ENCODE measurements at places on chromosomes 5 and 9.
A peak's percentile ranks its signal among the peaks of the same experiment; 100 is the strongest.

DNA sequence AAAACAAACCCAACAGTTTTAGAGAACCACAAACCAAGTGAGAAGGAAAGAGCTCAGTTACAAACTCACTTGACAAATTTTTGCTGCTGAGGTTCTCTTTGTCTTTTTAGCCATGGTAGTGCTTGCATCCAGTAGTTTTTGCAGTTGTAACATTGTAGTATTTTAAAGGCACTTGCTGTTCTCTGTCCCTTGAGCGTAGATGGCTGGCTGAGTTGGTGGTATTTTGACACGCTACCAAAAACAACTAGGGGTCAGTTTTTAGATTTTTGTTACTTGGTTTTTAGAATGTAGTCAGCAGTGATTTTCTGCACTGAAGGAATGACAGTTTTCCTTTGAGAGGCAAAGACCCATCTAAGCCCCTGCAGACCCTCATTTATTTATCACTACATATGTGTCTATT lies 58.0 kb downstream of the TLE4 start:
- no peak for DNase-seq

DNA sequence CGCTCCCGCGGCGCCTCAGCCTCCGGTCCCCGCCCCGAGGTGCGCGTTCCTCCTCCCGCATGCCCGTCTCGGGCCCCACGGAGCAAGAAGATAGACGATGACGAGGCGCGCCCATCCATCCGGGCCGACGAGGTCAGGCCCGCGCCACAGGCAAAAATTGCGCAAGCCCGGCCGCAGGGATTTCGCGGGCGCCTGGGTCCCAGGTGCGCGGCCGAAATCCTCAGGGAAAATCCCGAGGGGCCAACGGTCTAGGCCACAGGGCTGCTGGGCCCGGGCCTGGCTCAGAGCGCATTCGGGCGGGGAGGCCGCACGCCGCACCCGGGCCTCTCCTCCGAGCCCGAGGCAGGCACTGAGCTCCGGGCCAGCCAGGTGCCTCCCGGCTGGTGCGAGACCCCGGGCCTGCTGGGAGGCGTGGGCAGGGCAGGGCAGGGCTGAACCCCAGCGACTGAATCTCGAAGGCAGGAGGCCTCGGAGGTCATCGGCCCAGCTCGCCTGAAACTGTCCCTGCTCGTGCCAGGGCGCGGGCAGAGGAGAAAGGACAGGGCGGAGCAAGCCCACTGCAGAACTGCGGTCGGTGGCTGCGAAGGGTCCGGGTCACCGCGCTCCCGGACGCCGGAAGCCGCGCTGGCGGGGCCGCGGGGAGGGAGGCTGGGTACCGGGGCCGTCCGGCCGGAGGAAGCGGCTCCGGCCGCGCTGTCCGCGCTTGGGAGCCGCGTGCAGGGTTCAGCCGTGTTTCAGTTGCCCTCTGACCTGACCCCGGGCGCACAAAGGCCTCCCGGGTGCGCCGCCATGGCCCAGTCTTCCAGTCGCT lies 66.8 kb downstream of the FOXD1 start:
- no peak for DNase-seq

DNA sequence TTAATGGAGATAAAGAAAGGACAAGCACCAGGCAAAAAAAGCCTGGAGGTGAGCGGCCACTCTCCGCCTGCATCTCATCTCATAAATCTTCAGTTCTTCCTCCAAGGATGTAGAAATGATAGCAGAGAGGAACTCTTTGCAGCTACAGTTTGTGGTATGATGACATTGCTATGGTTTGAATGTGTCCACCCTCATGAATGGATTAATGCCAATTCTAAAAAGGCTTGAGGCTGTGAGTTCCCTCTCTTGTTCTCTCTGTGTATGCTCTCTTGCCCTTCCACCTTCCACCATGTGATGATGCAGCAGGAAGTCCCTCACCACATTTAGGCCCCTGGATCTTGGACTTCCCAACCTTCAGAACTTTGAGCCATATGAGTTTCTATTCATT lies 126.4 kb downstream of the SPOCK1 start:
- DNase-seq = no peak

DNA sequence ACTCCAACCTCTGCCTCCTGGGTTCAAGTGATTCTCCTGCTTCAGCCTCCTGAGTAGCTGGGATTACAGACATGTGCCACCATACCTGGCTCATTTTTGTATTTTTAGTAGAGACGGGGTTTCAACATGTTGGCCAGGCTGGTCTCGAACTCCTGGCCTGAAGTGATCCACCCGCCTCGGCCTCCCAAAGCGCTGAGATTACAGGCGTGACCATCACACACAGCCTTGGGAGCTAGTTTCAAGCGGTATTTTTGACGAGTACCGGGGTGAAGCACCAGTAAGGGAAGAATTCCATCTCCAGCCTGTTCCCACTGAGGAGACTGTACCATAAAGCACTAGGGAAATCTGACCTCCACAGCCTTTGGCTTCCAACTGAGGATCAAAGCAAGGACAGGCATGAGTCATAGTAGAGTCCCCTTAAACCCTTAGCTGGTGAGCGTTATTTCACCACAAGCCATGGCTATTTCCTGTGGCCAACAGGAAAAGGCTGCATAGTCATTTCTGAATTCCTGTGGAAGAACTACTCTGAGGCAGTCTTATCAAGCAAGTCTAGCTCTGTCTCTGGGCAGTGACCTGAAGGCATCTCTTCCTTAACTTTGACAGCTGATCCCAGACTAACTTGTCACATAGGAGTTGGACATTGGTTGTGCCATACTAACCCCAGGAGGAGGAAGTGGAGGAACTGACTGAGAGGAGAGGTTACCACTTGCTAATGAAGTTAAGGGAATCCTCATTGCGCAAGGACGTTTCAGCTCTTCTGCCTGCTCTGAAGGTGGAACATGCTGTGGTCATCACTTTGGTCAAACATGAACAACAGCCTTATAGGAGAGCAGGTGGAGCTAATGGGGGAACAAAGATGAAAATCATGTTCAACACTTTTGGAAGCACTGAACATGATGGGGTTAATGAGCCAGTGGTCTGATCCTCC lies 85.8 kb upstream of the DMRT1 start:
- DNase-seq = no peak

- DNase-seq = no peak
Measured at GRCh38 chr5:37825334-37825915, 14.4 kb downstream of the GDNF start.

DNA sequence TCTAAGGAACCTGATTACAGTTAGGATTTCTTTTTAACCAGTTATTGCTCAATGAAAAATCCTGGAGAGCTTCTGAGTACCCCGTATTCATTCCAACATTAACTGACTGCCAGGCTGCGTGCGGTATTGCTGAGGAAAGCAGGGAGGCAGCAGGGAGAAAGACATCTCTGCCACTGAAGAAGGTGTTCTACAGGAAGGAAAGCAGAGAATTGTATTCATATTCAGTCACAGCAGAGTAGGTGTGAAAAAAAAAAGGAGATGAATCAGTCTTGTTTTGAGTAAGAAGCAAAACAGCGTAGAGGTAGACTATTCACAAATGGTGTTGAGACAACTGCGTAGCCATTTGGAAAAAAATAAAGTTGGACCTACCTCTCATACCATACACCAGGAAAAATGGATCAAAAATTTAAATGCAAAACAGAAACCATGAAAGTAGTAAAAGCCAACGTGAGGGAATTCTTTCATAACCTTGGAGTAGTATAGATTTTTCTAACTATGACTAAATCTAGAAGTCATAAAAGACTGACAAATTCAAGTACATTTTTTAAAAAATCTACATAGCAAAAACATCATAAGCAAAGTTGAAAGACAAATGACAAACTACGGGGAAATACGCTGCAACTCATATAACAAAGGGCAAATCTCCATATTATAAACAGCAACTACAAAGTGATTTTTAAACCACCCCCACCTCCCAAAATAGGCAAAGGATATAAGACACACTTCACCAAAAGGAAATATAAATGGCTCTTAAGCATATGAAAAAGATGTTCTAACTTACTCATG lies 9.9 kb upstream of the NR4A3 start:
- DNase-seq = no peak

- DNase-seq = no peak
Measured at GRCh38 chr9:61665330-61665751, 475.5 kb downstream of the SPATA31A7 start.

GRCh38 chr9:34493972-34494535 lies 28.7 kb downstream of the ENHO start:
- peak; percentile 36 for DNase-seq

- no peak for DNase-seq
Measured at GRCh38 chr5:171520300-171521174, 101.1 kb downstream of the FGF18 start.

DNA sequence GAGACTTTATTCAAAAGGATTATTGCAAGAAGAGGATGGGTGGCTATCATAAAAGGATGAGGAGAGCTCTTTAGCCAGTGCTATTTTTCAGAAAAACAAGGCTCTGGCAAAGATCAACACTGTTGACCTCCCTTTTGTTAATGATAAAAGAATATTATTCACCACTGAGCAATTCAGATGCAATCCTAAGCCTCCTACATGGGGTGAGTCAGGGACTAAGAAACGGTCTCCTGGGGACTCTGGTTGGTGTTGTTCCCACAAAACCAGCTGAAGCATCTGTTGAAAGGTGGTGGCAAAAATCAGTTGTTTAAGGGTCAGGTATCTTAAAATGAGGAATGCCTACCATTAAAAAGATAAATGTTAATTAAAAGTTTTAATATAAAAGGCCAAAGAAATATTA lies 7.7 kb upstream of the GCNT1 start:
- DNase-seq = no peak

GRCh38 chr5:151202381-151203139 lies 21.3 kb downstream of the CCDC69 start:
- peak; percentile 6 for DNase-seq

GRCh38 chr5:33734537-33734936 lies 157.3 kb downstream of the ADAMTS12 start:
- DNase-seq = no peak

DNA sequence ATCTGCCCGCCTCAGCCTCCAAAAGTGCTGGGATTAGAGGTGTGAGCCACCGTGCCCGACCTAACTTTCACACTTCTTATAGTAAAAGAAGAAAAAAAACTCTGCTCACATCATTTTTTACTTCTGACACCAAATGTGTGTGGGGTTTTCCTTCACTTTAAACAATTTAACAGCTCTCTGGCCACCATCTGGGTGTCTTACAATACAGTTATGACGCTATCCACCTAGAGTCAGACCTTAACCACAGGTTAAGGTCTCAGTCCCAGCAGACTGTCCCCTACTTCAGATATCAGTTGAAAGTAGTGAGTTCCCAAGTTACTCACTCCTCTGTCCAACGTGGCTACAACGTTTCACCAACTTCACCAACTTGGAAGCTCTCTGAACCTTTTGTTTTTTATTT lies 15.4 kb upstream of the ATP6V1G1 start:
- no peak for DNase-seq

- no peak for DNase-seq
Measured at GRCh38 chr9:88604836-88605511, 70.0 kb downstream of the NXNL2 start.

DNA sequence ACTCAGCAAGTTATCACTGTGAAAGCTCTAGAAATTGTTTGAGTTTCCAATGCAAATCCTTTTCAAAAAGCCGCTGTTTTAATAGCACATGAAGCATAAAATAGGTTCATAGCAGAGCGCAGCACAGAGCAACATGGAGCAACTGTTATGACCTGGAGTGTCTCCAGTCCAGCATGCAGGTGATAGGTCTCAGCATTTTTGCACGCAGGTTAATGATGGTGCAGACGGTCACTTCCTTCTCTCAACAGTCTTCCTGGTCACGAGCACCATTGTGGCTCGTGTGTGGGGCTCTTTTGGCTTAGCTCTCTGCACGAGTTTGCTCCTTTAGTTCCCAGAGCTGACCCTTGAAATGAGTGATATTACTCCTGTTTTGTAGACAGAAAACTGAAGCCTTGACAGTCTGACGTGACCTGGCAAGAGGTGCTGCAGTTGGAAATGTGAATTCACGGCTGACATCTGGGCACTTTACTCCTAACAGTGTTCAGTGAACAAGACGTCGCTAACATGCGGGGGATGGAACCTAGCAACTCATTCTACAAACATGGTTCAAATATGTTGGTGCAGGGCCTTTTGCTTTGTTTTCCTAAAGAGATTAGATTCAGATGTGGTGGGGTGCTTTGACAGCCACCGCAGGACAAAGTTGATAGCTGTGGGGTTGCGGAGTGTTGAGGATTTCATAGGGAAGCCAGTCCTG lies 10.0 kb downstream of the TENT4A start:
- no peak for DNase-seq

DNA sequence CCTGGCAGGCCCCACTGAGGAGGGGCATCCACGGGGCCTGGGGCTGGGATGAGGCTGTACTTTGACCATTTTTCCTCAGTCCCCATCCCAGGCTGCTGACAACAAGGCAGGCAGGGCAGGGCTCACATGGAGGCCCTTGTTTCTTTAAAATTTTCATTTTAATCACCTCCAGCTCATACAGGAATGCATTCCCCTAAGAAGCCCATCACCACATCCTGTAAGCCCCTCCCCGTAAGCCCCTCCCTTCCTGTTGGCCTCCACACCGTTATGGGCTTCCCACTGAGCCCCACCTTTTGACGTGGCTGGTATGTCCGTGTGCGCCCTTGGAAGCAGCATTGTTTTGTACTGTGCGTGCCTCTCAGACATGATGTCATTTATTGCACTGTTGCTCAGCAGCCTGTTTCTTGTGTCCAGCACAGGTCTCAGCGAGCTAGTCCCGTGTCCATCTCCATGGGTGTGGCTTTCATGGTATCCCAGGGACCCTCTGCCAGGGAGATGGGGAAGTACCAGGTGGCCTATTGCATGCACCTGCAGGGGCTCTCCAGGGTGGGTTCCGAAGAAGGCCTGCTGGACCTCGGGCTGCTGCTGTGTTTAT lies 22.4 kb downstream of the PHF2 start:
- DNase-seq = no peak

- DNase-seq = no peak
Measured at GRCh38 chr9:115764645-115765044, 388.9 kb upstream of the PAPPA start.

DNA sequence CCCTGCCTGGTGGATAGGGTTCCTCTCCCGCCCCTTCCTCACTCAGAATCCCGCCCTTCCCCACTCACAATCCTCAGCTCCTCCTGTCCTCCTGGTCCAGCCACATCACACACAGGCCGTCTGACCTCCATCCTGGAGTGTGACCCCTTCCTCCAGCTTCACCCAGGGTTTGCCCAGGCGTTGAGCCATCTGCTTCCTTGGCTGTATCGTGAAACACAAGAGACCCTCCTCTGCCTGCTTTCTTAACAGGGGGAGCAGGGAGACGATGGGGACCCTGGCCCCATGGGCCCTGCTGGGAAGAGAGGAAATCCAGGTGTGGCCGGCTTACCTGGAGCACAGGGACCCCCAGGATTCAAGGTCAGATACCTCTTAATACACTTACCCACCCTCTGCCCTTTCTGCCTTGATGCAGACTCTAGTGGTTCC lies 32.3 kb upstream of the ORM1 start:
- peak; percentile 13 for DNase-seq

- DNase-seq = no peak
Measured at GRCh38 chr9:127492616-127493015, 41.3 kb downstream of the LRSAM1 start.

DNA sequence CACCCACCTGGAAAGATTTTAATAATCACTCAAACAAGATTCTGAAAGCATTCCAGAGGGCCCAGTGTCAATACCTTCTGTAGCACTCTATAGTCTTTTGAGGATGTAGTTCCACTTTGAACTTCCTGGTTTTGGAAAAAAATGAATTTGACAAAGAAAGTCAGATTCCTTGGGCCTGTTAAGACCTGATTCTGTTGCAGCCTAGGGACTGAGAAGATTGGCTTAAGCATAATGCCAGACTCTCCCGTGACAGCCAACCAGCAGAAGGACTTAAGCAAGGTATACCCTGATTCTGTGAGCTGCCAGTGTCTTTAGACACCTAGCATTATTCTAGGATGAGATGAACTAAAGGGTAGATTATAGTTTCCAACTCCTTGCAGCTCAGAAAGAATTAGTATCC lies 6.8 kb downstream of the SPINK5 start:
- DNase-seq = no peak
